Iris pigment epithelial cell (primary cell): ENCODE measurements at places on chromosomes 5 and 9.

- DNase-seq = no peak
These were observed 1.1 kb upstream of the FAM78A start for GRCh38 chr9:131277287-131277909.

DNA sequence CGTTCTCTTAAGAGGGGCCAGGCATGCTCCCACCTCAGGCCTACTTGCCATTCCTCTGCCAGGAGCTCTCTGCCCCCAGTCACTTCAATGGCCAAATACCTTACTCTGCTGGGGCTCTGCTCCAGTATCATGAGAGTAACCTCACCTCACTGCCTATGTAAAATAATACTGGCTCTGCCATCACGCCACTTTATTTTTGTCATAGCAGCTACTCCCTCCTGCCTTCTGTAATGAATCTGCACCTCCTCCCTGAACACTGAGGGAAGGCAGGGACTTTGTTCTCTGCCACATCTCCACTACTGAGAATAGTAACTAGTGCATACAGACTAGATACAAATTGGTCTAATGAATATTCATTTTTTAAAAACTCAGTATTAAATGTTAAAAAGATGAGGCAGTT is 33.8 kb downstream of the MACROH2A1 start:
- DNase-seq = no peak

DNA sequence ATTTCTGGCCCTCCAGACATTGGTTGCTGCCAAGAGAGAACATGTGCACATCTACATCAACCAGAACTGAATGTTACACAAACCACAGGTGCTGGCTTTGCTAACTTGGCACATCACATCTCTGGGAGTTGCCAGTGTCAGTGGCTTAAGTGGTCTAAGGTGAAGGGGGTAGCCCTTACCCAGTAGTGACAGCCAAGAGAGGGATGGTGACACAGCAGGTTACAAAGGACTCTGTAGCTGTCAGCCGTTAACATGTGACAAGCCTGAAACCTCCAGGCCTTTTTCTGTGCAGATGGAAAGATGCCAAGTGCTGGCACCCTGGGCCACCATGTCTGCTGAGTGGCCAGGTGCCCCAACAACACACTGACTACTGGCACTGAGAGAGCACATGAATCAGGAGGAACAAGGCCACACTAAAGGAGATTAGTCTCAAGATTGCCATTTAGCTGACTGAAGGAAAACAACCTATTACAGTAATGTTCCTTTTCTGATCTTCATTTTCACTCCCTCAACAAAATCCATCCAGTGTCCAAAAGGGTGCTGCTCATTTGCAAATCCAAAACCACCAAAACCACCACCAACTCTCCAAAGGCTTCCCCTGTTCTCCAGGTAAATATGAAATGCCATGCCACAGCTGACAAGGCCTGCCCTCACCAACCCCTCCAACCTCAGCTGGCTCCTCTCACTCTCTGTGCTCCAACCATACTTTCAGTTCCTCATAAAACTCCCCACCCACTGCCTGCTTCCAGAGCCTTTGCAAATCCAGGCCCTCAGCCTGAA is 20.2 kb downstream of the SIL1 start:
- DNase-seq = peak; percentile 22

GRCh38 chr5:136780518-136780917 is 415.2 kb upstream of the TRPC7 start:
- no peak for DNase-seq

DNA sequence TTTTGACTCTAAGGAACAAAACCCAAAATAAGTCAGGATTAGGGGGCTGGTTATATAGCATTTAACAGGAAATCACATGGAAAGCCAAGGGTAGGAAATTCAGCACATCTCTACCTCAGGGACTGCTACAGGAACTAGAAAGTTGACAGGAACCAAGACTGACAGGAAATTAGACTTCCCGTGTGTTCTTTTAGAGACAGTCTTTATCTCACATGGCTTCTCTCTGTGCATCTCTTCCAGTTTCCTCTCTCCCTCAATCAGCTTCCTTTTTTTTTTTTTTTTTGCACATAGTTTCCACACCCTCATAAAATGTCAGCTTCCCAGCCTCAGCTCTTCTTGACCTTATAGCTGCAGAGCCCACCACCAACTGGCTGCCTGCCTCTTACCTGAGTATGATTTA is 4.8 kb downstream of the RECK start:
- DNase-seq = no peak

DNA sequence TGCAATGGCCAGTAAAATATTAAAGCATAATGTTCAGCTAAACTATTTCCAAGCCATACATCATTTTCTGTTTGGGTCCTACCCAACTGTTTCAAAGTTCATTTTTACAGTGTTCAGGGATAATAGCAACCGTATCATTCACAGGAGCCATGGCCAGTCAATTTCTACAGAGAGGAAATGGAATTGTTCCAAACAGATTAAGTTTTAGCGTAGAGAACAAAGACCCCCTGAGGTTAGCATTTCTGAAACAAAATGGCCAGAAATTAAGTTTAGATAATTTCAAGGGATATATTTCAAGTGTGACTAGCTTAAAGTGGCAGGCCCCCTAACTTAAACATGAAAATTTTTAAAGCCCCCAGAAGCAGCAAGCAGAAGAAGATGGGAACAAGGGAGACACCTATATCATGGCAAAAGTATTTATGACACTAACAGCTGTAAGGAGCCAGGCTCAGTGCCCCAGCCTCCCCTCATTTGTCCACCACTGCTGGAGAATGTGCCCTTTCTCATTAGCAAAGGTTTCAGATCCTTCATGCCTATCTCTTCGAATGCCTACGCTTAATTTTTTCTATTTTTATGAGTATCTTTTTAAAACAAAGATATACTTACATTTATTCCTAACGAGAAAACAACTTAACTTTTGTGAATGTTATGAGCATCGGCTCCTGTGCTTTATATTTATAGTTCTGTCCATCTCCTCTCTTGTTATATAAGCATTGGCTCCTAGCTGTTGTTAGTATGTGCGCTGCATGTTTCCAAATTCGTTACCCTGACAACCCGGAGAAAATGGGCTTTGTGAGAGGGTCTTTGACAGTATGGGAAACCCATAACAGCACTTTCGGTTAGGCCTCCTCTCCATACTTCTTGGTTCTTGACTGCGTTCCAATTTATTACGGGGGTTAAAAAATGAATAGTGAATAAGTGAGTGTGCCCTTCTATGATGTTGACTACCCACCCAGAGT is 116.3 kb downstream of the MED27 start:
- DNase-seq = no peak

- DNase-seq = no peak
These were observed 141.9 kb downstream of the PSAT1 start for GRCh38 chr9:78438780-78439179.

- DNase-seq = no peak
These were observed 8.1 kb downstream of the FCN2 start for GRCh38 chr9:134888603-134889190.

GRCh38 chr5:94021246-94021645 is 279.8 kb upstream of the POU5F2 start:
- DNase-seq = peak; percentile 76

DNA sequence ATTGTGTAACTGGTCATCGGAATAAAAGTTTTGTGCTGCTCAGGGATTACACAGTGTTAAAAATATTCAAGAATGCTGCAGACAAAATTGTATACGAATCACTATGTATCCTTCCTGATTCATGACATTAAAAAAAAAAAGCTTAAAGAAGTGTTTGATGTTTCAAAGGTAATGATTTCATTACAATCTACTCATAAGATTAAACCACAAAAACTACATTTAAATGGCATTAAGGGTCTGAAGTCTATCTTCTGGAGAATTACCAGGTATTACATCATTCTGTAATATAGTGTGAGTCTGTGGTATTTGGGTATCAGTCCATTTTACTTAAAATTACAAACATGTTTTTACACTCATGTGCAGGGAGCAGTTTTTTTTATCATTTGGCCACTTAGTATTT is 324.4 kb downstream of the NDUFS4 start:
- DNase-seq = no peak

- peak; percentile 94 for DNase-seq
These were observed 141.6 kb downstream of the NR3C1 start for GRCh38 chr5:143261748-143262392.

DNA sequence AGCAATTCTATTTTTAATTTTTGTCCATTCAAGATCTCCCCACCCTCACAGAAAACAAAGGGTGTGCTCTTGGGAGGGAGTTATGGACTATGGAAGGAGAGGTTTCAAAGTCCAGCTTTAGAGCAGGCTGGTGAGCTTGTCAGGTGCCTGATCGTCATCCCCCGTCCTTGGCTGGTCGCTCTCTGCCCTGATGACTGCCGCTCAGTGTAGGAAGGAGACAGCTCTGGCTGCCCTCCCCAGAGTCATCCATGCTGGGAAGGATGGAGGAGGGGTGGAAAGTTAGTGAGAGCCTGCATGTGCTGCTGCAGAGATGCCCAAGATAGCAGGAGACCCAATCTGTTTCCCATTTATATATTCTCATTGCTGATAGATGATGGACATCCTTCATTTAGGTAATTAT is 96.6 kb downstream of the NLN start:
- DNase-seq = no peak

DNA sequence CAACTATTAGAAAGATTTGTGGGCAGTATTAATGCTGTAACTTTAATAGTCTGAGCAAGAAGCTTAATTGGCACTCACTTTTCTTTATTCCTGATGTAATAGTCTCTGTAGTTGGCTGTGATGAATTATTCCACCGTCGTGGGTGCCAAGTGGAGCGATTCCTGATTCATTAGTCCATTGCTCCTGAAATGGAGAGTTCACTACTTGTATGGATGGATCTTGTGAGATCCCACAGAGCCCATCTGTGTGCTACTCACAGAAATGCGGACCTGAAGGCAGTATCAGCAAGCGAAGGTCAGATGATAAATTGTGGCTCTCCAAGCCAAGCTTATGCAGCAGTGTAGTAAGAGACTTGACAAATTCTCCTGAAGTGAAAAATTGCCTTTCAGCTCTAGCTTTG is 212.2 kb downstream of the CHSY3 start:
- DNase-seq = no peak

DNA sequence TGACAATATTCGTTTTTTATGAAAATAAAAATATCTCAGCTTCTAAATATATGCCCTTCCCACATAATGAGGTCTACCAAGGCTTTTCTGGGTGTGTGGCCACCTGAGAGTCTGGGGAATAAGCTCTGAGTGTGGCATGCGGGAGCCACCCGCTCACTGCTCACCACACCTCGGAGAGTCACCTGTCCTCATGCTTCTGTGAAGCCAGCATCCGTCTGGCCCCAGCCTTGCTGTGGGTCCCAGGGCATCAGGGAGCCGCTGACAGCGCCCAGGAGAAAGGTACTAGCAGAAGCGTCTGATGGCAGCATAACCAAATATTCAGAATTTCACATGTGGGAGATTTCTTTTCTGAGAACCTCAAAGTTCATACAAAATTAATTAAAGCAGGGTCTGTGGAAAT is 133.2 kb upstream of the IRX4 start:
- DNase-seq = no peak
